IPS DF 19.7 (cell line): ENCODE measurements at places on chromosomes 1 and 21.

DNA sequence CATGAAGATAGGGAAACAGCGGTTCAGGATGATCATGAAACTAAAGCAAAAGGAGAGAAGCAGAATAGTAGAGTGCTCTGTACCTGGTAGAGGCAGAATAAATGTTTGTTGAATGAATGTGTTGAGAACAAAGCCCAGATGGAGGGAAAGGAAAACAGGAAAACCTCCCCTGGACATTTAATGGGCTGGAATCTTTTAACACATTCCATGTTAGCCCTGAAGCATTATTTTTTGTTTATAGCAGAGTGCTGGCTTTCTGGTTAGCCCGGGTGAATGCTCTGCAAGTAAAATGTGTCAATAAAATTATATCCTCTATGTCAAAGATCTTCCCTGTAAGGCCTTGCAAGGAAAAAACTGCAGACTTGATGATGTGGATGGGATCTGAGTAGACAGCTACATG lies 60.2 kb downstream of the ABCA4 start:
- no peak for DNase-seq

DNA sequence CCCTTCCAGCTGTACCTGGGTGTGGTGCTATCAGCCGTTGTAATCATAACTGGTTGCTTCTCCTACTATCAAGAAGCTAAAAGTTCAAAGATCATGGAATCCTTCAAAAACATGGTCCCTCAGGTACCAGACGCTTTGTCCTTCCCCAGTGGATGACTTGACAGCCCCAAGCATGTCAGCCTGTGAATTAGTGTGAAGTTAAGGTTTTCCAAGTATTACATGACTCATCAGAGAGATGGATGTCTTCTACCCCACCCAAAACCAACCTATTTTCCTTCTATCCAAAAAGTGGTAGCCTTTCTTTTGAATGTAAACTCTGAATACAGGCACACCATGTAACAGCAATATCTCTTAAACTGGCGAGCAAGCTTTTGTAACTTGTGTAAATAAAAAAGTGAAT lies 15.1 kb downstream of the ATP1A1 start:
- DNase-seq, result no peak

DNA sequence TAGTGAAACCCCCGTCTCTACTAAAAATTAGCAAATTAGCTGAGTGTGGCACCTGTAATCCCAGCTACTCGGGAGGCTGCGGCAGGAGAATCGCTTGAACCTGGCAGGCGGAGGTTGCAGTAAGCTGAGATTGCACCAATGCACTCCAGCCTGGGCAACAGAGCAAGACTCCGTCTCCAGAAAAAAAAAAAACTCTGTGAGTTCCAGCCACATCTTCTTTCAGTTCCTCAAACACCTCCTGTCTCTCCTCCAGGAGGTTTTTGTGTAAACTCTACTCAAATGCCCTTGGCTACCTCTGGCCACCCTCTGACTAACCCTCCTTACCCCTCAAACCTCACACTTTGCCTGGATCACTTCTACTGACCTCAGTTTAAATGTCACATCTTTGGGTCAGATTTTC lies 38.1 kb downstream of the RCSD1 start:
- DNase-seq, result no peak

- DNase-seq, result no peak
Observed at GRCh38 chr21:44477131-44477530, 21.8 kb downstream of the LRRC3 start.

- no peak for DNase-seq
Observed at GRCh38 chr1:29349871-29350491, 113.7 kb downstream of the PTPRU start.

DNA sequence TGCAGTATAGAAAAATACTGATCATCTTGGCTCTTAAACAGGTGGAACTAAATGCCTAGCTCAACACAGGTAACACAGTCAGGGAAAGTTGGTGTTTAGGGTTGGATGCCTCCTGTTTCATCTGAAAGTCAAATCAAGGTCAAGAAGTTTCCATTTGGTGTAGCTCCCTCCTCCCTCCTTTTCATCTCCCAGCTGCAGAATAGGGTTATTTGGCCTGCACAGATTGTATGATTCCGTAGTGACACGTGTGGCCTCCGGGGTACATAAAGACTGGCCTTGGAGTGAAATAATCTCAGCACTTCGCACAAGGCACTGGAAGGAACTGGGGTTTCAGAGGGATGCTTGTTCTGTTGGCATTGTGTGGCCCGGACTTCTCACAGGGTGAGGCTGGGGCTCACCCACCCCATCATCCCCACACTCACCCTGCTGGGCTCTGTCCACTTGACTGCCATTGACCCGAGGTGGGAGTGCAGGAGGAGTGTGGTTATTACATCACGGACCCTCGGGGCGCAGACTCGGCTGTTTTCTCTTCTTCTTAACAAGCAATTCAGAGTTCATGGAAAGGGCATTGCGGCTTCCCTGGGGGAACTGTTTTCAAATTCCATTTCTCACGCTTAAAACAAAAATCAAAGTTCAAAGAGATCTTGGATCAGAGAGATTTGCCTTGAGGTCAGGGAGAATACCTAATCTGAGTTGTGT lies 18.4 kb downstream of the IGSF5 start:
- DNase-seq, result no peak

- no peak for DNase-seq
Observed at GRCh38 chr1:228011721-228012311, 5.0 kb downstream of the WNT3A start.

DNA sequence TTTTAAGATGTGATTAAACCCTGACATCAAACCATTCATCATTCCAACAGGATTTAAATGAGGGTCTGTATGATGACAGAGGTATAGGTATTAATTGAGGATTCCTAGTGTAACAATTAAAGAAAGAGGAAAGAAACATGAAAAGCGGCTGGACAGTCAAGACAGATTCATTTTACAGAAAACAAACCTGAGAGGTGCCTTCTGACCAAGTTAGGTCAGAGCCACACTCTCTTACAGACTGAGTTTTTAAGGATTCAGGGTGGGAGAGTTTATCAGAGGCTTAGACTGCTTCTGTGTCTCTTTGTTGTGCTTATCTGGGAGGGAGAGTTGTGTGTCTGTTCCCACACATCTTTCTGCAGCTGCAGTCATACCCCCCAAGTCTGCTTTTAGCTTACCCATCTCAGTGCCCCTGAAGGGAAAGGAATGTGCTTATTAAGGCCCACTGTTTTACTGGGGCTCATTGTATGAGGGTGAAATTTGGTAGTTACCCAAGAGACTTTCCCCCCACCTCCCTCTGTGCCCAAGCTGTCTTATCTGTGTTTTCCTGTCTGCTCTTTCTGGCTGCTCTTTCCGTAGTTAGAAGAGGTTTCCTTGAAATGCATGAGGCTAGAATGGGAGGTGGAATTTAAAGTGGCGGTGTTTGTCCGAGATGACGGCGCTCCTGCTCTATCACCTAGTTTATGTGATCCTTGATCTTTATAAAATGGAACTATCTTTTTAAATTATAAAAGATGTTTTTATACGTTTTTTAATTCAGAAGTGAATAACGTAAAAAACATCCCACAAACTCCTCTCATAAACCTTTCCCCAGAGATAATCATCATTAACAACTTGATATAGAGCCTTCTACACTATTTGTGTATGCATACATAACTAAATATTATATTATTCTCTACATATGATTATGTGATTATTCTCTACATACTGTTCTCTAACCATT lies 96.0 kb upstream of the TNFSF4 start:
- DNase-seq, result no peak

GRCh38 chr1:60949826-60950197 lies 132.5 kb upstream of the NFIA start:
- DNase-seq, result no peak

DNA sequence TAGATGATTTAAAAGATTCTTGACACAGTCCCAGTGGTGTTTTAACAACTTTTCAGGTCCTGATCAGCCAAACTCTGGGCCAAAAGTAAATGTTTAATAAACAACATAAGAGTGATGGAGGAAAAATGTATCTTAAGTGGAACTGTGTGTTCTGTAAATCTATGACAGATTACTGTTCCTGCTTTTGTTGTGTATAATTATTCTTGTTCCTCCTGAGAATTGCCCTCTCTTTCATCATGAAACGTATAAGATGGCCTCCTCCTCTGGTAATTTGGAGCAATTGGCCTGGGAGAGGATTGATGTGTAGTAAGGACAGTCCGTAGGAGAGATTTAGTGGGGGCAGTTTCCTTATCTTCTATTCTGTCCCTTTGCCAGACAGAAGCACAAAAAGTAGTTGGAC lies 34.5 kb downstream of the GALNT2 start:
- no peak for DNase-seq

DNA sequence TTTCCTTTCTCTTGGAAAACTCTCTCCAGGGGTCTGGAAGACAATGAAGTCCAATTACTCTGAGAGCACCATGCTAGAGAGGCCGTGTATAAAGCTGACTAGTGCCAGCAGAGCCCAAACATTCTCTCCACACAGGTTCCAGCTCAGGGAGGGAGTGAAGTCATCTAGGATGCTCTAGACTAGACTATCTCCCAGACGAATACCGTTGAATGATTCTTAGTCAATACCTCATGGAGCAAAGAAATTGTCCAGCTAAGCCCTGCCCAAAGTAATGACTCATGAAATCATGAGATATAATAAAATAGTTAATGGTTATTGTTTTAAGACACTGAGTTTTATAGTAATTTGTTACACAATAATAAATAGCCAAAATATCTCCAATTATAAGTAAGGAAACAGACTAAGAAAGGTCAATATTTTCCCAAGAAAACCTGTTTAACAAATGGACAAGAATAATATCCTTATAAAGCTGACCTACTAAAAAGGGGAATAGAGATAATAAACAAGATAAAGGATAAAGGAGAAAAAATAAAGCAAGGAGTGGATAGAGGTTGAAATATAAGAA lies 163.9 kb upstream of the LRRC7 start:
- DNase-seq, result no peak

GRCh38 chr1:205301205-205301821 lies 20.2 kb downstream of the NUAK2 start:
- DNase-seq, result peak; percentile 99

DNA sequence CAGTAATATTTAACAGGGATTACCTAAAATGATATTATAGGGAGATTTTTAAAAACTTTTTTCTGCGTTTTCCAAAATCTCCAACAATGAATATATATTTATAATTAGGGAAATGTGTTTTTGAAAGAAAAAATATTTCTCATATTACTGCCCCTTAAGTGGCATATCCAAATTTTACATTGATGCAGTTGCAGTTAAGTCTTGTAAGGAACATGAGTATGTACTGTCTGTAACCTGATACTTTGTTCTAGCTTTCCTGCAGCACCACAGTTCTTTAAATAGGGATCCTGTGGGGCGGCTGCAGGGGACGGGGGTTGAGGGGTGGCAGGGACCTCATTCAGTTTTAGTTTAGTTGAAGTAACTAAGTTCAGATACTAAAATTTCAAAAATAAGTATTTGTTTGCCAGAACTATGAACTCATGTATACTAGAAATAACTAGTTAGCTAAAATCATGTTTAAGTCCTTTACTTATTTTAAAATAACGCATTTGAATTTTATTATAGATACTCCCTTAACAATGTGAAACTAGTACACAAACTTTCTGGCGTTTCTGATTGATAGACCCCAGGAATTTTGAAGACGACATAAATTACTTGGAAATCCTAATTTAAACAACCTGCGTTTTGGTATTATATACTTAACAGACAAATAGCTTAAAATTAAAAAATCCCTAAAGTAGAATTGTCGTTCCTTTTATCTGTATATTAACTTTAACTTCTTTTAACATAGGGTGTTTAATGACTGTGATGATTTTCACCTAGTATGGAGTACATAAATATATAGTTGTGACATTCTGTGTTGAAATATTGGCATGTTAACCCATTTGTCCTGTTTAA lies 639 bp upstream of the DNAJB4 start:
- no peak for DNase-seq

DNA sequence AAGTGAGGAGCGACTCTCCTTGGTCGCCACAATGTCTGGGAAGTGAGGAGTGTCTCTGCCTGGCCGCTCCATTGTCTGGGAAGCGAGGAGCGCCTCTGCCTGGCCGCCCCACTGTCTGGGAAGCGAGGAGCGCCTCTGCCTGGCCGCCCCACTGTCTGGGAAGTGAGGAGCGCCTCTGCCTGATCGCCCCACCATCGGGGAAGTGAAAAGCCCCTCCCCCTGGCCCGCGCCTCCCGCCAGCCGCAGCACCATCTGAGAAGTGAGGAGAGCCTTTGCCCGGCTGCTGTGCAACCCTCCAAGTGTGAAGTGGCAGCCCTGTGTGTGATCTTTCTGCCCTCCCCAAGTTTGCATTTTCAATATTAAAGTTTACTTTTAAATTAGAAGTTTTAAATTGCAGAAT lies 95.0 kb upstream of the PPP2R5A start:
- no peak for DNase-seq

DNA sequence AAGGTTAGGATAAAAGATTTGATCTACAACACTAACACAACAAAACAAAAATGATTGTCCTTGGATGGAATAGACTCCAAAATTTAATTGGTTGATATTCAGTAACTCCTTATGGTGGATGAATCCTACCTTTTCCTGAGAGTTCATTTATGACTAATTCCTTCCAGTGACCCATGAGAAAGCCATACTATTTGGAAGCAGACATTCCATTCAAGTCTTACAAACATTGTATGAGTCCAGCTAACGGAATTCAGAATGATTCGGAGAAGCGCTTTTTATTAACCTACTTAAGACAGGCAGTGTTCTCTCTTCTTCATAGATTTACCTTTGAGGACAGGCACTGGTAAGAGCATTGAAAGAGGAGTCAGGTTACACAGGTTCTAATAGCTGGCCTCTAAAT lies 155.6 kb upstream of the ZNF648 start:
- DNase-seq, result no peak

- no peak for DNase-seq
Observed at GRCh38 chr1:114820392-114820791, 34.3 kb upstream of the SYCP1 start.

DNA sequence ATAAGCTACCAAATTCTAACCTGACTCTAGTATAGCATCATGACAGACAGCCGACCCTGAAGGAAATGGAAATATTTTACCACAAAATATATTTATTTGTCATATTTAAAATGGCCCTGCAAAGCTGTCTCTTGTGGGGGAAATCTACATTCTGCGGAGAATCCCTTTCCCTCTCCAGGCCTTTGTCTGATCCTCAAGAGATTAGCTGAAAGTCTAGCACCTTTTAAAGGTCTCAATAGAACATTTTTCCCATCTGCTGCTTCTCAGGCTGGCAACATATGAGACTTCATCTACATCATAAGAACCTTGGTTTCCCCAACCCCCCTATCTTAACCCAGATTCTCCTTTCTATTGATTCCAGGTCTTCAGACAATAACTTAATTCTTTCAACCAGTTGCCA lies 1.7 kb upstream of the OR11L1 start:
- no peak for DNase-seq

GRCh38 chr1:93573940-93574469 lies 107.6 kb downstream of the BCAR3 start:
- no peak for DNase-seq

GRCh38 chr1:71565262-71565661 lies 484.4 kb upstream of the ZRANB2 start:
- no peak for DNase-seq

GRCh38 chr1:119924948-119925898 lies 28.9 kb upstream of the ADAM30 start:
- no peak for DNase-seq

GRCh38 chr1:211704543-211704942 lies 29.1 kb upstream of the NEK2 start:
- no peak for DNase-seq

- no peak for DNase-seq
Observed at GRCh38 chr21:29145354-29145782, 14.9 kb downstream of the MAP3K7CL start.
